ENCODE measurements at places on chromosomes 12 and 14.

GRCh38 chr14:100428727-100429126 lies 105.6 kb downstream of the SLC25A47 start:
- DNase-seq: peak; percentile 71

DNA sequence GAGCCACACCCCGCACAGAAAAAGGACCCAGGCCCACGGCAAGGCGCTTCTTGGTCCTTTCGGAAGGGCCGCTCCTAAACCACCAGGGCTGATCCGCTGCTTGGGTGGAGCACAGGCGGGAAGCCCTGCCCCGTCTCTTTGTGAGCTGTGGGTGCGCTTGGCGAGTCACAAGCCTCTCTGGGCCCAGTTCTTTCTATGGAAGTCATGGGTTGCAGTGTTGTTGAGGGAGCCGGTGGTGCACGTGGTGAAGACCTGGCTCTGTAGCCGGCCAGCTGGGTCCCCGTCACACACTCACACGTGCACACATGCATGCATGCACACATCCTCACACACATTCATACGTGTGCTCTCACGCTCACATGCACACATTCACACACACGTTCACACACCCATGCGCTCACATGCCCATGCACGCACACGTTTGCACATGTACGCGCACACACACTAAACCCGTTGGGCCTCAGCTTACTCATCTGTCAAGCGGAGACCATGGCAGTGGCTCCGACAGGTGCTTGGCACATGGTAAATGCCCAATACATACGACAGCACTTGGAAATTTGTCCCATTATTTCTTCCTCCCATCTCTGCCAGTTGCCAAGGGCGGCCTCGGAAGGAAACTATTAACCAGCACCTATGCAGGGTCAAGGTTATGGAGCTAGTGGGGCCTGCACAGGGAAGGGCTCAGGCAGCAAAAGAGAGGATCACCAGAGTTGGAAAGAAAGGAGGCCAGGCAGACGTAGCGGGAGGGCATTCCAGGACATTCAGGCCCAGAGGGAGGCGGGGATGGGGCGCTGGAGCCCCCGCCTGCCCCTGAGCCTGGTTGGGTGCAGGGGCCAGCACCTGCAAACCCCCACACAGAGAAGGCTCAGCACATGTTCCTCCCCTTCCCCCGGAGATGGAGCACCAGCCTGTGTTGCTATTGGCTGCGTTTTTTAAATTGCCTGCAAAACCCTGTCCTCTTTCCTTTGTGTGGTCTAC lies 96.9 kb downstream of the SETD3 start:
- no peak for DNase-seq

DNA sequence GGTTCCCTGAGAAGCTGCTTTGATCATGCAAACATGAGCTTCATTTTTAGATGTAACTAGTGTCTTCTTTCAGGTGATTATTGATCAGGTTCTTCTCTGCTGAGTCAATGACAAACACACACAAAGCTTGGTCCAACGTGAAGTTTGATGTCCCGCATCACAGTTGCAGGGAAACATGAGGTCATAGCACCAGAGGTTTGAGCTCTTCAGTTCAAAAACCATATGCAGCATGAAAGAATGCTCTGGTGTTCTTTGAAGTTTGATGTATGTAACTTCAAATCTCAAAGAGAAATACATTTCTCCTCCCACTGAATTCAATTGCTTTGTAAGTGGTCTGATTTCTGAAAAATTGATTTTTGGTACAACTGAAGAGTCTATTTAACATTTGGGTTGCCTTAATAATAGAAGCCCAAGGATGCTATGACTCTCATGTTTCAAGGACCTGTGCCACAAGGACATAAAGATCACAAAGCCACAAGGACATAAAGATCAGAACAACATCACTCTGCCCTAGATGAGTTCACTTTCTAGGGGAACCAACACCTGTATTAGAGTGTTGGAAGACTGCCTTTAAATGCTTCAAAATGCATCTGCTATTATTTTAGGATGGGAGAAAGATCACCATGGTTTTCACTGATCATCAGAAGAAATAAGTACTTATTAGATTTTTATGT lies 31.1 kb upstream of the AMIGO2 start:
- no peak for DNase-seq

- DNase-seq: no peak
Observed at GRCh38 chr12:24853588-24853987, 95.3 kb downstream of the BCAT1 start.

DNA sequence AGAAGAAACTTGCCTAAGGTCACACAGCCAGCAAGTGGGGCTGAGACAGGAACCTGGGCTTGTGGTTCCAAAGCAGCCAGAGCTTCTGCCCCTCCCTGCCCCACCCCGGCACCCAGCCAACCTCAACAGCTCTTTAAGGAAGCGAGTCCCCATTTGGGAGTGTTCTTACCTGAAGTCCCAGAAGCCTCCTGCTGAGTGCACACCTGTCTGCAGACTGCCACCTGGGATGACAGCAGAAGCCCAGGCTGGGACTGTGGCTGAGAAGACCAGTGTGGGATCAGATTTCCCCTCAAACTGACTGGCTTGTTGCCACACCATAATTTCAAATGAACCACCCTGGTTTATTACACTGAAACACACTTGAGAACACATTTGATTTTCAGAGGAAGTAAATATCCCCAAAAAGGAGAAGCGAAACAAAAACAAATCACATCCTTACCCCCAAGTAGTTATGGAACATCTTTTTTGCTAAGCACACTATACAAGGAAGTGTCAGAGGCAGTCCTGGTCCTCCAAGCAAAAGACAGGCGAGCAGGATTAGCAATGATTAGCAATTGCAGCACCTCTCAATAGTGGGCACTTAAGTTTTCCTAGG lies 6.3 kb upstream of the RIN3 start:
- DNase-seq: peak; percentile 98

DNA sequence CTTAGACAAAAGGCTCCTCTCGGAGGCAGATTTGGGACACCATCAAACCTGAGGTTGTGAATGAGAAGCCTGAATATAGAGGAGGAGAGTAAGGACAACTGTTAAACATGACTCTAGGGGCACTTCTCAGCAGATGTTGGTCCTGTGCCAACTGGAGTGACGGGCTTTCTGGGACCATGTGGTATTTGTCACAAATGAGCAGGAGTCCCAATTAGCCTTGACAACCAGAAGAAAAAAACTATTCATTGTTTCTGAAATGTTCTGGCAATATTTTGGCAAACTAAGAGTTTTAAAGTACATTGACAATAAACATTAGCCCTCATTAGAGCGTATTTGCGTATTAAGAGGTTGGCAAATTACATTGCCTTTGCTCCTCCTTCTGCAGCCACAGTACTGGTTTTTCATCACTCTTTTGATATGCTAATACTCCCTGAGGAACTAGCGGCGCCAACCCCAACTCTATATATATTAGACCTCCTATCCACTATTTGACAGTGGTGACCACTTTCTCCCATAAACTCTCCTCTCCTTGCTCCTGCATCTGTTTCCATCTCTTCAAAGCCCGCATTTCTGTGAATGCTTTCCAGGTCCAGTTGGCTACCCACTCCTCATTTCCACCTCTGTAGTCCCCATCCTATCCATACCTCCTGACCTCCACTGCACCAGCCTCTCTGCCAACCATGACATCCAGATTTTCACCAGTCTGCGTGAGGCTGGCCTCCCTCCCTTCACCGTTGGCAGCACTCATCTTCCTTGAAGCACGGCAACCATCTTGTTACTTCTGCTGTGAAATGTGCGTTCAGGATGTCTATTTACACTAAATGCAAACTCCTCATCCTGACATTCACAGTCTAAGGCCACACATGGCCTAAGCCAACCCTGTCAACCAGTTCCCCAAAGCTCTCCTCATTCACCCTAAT lies 100.7 kb downstream of the ZFC3H1 start:
- DNase-seq: no peak

DNA sequence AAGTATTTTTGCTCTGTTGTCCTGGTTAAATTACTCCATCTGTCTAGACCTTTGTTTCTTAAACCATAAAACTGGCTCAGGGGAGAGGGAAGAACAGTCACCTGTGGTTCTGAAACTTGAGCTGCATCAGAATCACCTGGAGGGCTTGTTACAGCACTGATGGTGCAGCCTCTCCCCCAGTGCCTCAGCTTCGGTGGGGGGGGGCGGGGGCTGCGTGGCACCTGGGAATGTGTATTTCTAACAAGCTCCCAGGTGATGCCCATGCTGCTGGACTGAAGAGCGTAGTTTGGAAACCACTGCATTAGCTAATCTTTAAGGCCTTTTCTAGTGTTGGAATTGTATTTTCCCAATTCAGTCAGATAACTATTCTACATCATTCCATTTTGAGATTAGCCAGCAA lies 42.7 kb downstream of the GPHB5 start:
- no peak for DNase-seq

GRCh38 chr12:132702640-132703039 lies 8.0 kb upstream of the PGAM5 start:
- DNase-seq: no peak

DNA sequence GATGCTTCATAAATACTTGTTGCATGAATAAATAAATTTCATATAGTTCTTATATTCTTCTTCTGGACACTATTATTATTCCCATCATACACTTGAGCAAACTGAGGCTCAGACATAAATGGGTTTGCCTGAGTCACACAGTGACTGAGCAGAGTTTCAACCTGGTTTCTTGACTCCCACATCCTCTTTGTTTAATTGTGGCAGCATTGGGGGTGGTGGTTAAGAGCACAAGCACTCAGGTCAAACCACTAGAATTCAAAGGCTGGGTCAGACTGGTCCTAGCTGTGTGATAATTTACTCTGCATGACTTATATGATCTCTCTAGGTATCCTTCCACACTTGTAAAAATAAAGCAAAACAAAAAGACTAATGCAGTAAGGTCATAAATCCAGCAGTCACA lies 274.9 kb upstream of the SRRM4 start:
- DNase-seq: peak; percentile 83

GRCh38 chr12:68374307-68374982 lies 42.3 kb upstream of the MDM1 start:
- DNase-seq: no peak

DNA sequence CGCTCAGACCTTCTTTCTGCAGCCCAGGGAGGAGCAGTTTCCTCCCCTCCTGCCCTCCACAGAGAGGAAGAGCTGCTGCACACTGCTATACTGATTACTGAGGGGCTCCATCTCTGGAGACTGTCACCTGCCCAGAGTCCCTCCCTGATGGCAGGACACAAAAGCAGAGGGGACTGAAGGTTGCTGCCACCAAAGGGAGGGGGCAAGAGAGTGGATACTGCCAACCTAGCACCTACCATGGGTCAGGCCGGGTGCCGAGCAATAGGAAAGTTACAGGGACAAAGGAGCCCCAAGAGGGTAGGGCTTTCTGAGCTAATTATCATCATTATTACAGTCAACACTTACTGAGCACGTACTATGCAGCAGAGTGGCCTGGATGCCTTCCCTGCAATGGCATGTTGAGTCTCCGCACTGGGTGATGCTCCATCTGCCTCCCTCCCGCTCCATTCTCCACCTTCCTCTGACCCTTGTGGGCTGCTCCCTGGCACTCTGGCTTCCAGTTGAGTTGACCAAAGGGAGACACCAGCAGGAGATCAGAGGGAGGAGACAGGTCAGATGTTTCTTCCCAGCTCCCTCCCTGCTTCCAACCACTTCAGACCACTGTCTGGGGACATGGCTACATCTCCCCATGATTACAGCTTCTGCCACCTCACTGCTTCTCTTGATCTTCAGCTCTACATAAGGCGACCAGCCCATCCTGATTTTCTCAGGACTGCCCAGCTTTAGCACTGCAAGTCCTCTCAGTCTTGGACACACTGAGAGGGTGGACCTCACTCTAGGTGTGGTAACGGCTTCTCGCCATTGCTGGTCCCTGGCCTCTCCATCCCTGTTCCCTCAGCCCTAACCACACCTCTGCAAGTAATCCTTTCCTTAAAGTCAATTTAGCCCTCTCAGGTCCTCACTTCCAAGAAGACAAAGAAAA lies 2.6 kb upstream of the KRT79 start:
- no peak for DNase-seq

- DNase-seq: no peak
Observed at GRCh38 chr12:96199464-96199863, 5.3 kb downstream of the ELK3 start.

DNA sequence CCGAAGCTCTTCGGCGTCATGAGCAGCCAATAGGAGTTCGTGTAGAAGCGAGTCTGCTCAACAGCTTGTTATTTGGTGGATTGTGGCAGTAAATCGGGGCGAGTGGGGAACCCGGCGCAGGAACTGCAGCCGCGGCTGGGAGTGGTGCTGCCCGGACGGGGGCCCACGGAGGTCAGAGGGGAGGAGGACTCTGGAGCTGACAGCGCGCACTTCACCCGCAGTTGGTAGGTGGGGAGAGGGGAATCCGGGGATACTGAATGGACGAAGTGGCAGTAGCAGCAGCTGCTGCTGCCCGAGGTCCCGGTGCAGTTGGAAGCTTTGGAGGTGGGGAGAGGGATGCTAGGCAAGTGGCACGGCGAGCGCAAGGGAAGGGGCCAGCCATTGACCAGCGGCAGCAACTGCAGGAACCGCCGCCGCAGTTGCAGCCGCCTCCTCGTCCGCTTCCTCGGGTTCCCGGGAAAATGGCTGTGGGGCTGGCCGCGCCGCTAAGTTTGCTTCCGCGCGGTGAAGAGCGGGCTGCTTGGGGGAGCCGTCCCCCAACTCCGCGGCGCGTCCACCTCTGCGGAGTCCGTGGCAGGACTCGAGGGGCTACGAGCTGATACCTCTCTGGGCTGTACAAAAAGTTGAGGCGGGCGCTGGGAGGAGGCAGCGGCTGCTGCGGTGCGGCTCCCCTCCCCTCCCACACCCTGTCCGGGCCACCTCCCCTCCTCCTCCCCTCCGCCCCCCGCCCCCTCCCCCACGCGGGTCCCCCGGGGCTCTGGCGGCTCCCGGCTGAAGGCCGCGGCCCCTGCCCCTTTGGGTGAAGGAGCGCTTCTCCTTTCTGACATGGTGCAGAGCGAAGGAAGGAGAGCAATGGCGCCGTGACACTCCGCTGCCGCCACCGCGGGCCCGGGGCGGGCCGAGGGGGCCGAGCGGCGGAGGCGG lies at the start of gene ARID4A:
ARID4A (plus strand) TSS at position 79 of the 924 bp plus-strand sequence. CDS start 1,300 bp downstream, outside the sequence.
- DNase-seq: no peak

GRCh38 chr12:76030341-76031080 lies 1.1 kb downstream of the PHLDA1 start:
- DNase-seq: peak; percentile 34

DNA sequence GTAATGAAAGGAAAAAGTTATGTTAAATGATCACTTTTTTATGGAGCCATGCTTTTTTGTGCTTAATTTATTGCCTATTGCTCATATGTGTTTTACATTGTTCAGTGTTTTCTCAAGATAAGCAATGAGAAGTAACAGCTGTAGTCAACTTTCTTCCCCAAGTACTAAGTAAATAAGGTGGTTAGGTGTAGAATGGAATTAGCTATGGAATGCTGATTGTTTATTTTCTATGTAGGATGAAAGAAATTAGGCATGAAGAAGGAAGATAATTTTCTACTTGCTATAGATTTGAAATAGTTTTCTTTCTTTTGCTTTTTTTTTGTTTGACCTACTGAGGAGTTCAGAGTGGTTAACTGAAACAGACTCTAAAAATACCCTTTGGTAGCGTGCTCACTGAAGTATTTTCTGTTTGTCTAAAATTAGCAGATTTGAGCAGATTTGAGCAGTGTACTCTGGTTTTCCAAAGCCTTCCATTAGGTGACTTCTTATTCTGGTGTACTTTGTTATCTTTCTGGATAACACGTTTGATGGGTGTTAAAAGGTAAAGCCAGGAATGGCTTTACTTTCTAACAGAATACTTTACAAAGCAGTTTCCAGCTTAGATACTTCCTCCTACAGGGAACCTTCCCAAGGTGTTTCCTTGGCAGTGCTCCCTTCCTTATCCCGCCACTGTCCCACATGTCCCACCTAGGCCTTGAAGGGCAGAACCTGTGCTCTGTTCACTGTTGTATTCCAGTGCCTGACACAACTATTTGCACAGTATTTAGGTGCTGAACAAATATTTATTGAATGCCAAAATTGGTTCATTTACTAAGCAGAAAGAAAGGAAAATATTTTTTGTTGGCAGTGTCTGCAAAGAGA lies 56.0 kb downstream of the RASSF3 start:
- peak; percentile 35 for DNase-seq
